Stimulated activated naive CD8-positive, alpha-beta T cell treated with anti-CD3 and anti-CD28 coated beads, Interleukin-15, Interleukin-2, amounts not matched to agents 100 U/mL and 50 U/mL, for 24 hours (primary cell): ENCODE measurements at places on chromosomes 3 and 15.

DNA sequence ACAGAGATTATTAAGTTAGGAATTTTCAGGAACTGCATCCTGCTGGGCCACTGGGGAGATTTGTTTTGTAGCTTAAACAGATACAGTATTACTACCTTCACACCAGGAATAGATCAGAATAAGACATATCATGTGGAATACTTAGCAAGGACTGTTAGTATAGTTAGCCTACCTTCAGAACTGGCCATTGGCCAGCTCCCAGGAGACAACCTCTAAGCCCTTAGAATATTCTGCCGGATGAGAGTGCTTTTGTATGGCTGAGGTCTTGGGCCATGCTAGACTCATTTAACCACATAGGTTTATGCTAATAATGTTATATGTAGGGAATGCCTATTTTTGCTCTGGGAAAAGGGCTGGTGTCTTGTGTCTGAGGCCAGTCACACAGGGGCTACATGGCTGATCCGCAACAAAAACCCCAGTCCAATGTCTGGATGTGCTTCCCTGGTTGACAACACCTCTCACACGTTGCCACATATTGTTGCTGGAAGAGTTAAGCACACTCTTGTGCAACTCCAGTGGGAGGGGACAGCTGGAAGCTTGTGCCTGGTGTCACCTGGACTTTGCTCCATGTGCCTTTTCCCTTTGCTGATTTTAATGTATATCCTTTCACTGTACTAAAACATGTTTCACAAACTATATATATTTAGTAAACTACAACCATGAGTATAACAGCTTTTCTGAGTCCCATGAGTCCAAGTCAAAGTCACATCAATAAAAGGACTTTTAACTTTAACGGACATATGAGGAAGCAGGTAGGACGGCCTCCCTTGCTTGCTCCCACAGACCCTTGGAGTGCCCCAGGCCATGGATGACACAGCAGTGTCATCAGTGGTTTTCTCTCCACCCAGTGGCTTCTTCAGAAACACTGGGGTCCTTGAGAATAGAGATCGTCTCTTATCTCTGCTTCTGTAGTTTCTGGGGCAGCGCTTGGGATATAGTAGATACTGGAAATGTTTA is 118.0 kb upstream of the C3orf80 start:
- no peak for DNase-seq

GRCh38 chr3:45199837-45200648 is 26.0 kb downstream of the TMEM158 start:
- DNase-seq: no peak

DNA sequence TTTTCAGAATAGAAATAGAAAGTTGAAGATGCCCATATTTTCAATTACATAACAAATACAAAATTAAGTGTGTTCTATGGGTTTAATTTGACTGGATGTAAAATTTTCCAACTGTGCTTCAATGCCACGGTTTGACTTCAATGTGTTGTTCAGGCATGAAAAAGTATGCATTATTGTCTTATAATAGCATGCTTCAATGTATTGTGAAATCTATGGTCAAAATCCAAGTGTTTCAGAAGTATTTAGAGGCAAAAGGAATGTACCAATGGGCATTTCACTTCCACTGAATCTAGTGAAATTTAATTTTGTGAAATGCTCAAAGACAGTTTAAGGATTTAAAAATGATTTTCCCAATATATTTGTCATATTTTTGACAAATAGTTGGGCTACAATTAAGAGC is 16.0 kb downstream of the NEK10 start:
- DNase-seq: no peak

GRCh38 chr3:46905661-46906451 is 28.3 kb downstream of the PTH1R start:
- no peak for DNase-seq

- DNase-seq: no peak
These were observed 523.0 kb downstream of the FOXP1 start for GRCh38 chr3:71060536-71060935.

DNA sequence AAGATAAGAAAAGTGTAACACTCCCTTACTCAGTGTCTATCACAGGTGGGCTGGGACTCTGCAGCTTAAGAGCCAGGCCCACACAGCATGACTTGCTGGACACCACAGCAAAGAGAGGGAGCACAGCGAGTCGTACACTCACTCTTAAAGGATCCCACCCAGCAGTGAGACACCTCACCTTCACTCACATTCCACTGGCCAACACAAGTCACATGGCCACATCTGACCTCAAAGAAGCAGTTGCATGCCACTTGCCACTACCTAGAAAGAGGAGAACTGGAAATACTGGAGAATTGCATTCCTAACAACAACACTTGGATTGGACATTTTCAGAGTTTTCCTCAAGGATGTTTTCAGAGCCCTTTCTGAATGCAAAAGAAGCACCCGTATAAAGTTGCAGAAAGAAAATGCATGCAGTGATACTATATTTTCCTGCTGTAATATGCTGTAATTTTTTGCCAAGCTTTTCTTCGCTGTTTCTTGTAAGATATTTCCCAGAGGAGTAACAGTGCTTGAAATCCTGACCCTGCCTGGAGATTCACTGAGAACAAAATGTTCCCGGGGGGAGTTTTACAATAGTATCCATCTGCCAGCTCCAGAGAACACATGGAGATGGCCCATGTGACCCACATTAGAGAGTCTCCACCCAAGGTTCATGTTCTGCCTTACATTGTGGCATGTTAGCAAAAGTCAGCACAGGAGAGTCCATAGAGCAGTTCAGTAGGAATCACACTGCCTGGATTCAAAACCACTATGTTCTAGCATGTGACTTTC is 42.2 kb downstream of the TRIM42 start:
- no peak for DNase-seq

DNA sequence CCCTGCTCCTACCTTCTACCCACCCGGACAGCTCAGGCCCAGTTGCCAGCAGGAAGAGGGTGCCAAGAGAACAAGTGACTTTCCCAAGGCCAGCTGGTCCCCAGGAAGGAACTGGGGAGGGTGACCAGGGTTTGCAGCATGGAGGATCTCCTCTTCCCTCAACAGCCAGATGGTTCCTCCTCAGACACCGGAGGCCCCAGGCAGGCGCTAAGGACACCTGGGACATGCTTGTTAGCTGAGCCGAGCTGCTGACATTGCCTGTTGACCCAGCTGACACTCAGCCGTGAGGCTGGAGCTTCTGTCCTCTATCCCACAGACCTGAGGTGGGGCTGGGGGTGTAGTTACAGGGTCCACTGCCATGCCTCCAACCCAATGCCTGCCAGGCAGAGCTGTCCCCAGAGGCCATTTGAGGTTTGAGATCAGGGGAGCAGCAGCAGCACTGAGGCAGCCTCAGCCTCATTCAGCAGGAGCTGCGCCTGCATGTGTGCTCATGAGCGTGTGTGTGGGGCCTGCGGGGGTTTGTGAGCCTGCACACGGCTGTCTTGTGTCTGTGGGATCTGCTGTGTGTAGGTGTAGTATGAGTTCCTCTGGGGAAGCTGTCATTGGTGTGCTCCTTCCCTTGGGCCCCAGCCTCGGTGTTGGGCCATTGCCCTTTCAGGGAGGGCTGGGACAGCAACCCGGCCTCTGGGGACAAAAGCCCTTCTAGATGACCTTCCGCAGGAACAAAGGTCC is 7.1 kb downstream of the CPLX3 start:
- DNase-seq: no peak

GRCh38 chr3:21502656-21503055 is 248.4 kb downstream of the ZNF385D start:
- DNase-seq: no peak

DNA sequence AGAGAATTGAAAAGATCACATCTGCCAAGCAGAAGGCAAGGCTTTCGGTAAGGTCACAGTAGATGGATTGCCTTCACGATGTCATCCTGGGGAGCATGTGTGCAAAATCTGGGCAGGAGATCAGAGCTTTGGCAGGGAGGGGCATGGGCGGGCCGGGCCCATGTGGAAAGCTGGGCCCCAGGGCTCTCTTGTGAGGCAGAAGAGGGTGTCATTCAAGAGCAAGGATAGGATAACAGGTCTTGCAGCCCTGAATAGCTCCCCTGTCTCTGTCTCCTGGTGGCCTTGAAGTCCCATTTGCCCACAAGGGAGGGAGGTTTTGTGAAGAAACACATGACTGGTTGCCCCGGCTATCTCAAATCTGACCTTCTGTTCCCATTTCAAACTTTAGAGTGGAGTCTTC is 172.0 kb downstream of the OPA1 start:
- DNase-seq: no peak

DNA sequence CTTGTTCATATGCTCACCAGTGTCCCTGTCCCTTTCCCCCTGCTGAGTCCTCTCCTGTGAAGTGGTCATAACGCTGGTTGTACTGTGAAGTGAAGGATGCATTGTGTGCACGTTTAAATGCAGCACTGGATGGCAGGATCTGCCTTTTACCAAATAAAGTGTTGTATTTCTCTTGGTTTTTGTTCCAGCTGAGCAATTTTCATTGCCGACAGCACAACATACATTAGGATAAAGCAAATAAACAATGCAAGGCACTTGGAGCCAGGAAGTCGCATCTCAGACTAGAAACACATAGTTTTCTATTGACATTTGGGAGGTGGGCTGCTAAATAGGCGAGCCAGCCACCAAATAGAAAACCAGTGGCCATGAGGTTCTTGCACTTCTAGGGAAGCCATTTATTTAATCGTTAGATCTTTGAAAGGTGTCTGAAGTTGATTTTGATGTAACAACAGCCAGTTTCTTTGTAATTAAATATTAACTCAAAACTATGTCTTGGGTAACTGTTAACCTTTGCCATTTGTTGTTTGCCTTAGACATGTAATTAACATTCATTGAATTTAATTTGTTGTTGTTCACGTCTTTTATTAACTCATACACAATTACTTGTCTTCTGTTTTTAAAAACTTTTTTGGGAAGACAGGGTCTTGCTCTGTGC is 185.3 kb downstream of the FNDC3B start:
- no peak for DNase-seq

- no peak for DNase-seq
These were observed 453.8 kb downstream of the OTOL1 start for GRCh38 chr3:161950318-161950868.

DNA sequence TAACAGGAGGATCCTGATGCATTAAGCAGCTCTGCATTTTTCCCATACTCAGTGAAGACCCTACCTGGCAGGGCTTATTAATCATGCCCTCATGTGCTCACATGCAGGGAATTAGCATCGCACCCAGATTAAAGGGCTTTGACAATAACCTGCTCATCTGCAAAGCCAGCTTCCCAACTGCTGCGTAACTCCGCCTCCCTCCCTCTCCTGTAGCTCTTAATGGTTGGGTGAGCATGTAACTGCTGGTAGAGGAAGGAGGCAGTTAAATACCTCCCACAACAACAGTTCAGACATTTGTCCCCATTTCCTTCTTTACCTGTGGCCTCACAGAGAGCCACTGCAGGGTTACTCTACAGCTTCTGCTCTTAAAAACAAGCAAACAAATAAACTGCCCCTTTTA is 203.6 kb upstream of the WNT5A start:
- DNase-seq: no peak

DNA sequence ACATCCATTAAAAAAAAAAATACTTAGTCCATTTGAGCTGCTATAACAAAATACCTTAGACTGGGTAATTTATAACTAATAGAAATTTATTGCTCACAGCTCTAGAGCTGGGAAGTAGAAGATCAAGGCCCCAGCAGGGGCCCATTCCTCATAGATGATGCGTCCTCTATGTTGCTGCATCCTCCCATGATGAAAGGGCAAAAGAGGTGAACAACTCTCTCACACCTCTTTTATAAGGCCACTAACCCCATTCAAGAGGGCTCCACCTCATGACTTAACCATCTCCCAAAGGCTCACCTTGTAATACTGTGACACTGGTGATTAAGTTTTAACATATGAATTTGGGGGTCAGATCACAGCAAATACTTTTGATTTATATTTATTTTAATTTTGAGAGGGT is 3.0 kb upstream of the TLNRD1 start:
- no peak for DNase-seq

- DNase-seq: peak; percentile 55
These were observed 41.1 kb downstream of the NGRN start for GRCh38 chr15:90306560-90306959.

DNA sequence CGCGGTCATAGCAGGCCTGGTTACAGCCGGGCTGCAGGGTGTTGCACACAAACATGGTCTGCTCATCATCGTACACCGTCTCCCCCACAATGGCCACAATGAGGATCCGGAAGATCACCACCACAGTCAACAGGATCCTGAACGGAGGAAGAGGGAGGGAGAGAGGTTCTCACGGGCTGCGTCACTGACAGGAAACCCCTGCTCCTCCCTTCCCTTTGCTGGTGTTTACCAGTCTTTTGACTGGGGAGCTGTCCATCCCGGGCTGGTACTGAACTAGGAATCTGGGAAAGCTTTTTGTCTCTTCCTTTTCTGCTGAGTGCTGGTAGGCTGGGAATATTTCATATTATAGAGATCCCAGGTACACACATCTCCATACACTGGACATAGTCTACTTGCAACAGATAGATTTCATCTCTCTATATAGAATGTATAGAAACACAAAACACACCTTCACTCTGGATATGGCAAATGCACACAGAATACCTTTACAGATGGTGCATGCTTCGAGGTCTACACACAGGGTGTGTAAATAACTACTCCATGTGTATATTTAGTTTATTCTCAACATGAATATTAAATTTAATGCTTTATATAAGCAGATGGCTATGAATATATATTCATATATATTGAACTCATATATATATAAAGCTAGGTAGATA is 1.4 kb downstream of the GJD2 start:
- DNase-seq: no peak

DNA sequence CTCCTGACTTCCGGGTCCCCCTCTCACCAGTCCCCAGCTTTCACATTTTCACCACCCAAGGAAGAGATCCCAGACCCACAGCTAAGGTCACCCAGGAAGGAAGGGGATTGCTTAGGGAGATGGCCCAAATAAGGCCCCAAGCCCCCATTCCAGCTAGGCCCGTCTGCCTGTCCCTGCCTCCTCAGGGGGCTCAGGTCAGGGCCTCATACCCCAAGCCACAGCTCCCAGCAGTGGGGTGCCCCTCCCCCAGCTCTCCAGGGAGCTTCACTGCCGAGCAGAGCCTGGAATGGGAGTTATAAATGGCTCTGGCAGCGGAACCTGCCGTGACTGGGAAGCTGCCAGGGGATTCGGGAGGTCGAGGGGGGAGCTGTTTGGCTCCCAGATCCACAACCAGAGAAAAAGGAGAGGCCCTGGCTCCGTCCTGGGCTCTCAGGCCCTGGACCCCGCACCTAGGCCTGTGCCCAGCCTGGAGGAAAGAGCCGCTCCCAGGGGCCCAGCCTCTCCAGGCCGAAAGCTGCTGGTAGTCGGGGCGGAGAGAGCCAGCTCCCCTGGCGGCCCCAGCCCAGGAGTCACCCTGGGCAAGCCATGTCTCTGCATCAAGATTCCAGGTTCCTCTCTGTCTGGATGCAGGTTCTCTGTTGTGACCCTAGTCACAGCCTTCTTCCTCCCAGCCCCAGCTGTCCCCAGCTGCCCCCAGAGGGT is 550 bp downstream of the CCDC9B start:
- no peak for DNase-seq

- peak; percentile 59 for DNase-seq
These were observed 353.5 kb downstream of the MCTP2 start for GRCh38 chr15:94584833-94585244.

GRCh38 chr3:12884186-12884680 is 42.9 kb upstream of the RPL32 start:
- no peak for DNase-seq

GRCh38 chr3:18837137-18837755 is 311.1 kb upstream of the KCNH8 start:
- no peak for DNase-seq
